ENCODE measurements at places on chromosomes 3 and 15.
A peak's percentile ranks its signal among the peaks of the same experiment; 100 is the strongest.

GRCh38 chr15:37028625-37029296, 71.6 kb downstream of the MEIS2 start:
- no peak for DNase-seq

GRCh38 chr15:69158843-69159240, 1.6 kb upstream of the GLCE start:
- DNase-seq = no peak

DNA sequence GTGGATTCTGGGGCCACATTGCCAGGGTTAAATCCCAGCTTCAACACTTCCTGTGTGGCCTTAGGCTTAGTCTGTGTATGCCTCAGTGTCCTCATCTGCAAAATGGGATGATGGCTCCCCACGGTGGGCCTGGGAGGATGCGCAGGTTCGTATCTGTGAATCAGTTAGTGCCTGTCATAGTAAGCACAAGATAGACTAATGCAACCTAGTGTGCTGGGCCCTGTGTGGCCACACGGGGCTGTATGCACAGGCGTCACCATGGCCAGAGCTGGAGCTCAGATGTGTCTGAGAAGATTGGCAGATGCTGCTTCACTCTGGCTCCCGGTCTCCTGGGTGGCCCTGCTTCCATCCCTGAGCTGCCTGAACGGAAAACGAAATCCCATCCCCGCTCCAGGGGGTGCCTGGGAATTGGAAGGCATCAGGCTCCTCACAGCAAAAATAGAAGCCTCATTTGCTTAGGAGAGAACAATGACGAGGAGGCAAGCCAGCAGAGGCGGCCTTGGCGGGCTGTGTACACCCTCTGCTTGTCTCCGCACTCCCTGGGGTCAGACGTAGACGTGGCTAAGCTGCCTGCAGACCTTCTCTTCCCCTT, 103.6 kb downstream of the APBA2 start:
- no peak for DNase-seq

DNA sequence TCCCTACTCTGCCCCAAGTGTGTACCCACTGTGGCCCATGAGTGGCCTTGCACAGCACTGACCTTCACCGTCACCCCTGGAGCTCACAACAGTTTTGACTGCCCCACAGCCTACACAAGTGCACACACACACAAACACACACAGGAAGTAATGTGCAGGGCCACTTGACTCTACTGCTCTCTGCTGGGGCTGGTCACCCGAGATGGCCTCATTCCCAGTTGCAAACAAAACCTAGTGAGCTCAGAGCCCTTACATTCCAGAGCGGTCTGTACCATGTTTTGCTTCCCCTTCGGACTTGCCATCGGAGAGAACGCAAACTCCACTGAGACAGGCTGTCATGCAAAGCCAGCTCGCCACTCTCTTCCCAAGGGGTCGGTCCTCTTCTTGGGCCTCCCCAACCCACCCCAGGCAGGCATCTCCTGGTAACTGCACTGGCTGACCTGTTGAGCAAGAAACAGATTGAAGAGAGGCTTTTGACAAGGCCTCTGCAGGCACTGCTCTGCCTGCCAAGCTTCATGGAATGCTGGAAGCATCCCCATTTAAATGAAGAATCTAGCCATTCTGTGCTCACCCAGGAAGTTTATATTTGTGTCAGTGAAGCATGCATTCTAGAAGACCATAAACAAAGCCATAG, 232.0 kb upstream of the IGF1R start:
- DNase-seq = no peak

DNA sequence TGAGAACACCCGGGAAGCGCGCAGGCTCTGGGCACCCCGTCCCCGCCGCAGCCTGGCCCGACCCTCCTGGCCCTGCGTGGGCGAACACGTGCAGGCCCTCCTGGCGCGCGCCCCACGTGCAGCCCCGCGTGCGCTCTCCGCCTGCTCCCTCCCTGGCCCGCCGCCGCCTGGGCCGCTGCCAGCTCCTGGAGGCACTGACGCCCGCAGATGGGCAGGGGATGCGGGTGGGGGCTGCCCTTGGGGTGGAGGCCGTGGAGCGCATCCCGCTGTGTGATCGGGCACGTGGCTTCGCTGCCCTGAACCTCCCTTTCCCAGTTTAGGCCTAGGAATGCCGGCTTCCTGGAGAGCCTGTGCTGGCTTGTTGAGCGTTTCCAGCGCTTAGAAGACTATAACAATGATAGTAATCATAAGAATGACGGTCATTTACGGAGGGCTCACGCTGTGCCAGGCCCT, 104.6 kb upstream of the SLC6A6 start:
- no peak for DNase-seq

DNA sequence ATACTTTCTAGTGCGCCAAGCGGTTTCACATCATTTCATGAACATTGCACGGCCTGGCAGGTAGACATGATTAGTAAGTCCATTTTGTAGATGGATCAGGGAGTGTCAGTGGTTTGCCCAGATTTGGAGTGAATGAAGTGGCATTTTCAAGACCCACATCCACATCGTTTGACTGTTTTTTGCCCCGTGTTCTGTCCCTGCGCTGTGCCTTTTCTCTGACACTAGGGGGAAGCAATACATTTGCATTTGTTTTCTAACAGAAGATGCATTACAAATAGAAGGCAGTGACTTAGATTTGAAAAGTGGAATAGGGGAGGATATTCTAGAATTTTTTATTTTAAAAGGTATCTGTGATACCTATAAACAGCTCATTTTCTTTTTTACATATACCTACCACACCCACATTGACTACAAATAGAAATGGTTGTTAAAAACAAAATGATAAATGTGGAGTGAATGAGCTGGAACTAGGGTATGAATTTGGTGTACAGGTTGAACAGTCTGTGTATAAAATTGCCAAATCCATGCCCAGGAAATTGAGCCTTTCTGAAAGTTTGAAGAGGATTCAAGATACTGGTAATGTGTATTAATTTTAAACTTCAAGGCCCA, 98.0 kb downstream of the USP13 start:
- DNase-seq = no peak

DNA sequence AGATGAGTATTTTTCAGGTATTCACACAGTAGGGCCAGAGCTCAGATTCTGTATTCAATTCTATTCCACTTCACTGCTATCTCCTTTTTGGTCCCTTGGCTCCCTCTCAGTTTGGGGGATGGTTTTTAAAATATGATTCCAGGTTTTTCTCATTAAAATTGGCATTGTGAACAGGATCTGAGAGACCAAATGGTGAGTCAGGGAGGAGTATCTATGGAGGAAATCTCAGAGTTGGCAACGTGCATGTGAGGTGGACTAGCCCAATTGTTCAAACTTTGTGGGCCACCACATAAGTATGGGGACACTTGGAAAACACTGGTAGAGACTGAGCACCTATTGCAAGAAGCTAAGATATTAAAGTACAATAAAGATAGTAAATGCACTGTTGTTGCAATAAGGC, 53.9 kb upstream of the TTC14 start:
- no peak for DNase-seq

DNA sequence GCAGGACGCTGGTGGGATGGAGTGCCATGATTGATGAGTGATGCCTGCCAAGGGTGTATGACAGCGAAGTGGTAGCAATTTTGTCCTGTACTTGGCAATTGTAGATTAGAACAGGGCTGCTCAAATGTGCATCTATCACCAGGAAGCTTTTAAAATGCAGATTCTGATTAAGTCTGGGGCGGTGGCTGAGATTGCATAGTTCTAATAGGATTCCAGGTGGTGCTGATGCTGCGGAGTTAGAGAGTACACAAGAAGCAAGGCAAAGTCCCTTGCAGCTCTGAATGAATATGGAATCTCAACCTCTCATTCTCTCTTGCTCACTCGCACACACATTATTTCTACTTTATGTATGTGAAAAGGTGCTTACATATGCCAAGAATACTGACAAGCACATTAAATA, 670.4 kb downstream of the FHIT start:
- no peak for DNase-seq

- DNase-seq = no peak
Measured at GRCh38 chr3:102699104-102699818, 264.4 kb downstream of the ZPLD1 start.

DNA sequence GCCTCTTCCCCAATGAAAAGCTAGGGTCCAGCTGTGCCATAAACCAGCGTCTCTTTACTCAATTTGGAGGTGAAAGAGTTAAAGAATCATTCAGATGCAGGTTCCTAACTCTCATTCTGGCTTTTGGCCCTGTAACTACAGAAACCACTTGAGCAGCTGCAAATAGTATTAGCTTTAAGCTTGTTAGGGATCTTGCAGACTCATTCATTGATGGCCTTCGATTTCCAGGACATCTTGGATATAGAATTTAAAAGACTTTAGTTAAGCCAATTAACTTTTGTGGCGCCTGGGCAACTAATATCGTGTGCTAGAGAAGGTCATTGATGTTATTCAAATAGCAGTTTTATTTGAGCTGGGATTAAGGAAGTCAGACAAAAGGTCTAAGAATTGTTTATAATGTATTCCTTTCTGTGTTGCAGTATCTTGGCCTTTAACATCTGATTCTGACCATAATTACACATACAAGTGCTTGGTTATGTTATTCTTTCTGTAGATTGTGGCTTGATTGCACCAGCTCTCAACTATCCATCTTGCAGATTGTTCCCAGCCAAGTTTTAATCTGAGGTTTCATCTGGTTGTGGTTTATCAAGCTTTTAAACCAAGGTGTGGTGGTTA, 185.3 kb downstream of the CACNA2D3 start:
- DNase-seq = no peak

GRCh38 chr3:29145360-29145759, 135.5 kb upstream of the RBMS3 start:
- no peak for DNase-seq

GRCh38 chr3:32699429-32699828, 14.4 kb downstream of the CNOT10 start:
- DNase-seq = no peak

GRCh38 chr3:193704431-193704830, 111.4 kb downstream of the OPA1 start:
- no peak for DNase-seq

DNA sequence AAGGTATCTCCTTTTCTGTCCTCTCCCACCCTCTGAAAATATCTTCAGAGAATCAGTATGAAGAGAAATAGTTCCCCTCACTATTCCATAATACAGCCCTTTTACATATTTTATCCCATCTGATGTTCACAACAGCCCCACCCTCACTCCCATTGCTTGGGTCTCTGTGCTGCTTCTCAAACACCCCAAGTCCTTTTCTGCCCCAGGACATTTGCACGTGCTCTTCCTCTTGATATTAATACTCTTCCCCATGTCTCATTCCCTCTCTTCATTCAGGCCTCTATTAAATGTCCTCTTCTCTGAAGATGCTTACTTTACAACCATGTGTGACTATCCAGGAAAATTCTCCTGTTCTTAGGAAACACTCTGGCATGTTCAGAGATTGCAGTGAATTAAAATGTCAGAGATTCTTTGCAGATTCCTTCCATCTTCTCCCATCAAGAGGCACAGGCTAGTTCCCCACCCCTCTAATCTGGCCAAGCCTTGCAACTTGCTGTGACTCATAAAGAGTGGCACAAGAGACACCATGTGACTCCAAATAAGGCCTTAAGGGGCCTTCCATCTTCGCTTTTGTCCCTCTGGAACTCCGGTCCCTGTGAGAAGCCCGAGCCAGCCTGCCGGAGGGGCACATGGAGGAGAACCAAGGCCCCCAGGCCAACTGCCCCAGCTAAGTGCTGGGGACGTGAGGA, 128.5 kb downstream of the CHSY1 start:
- DNase-seq = no peak

DNA sequence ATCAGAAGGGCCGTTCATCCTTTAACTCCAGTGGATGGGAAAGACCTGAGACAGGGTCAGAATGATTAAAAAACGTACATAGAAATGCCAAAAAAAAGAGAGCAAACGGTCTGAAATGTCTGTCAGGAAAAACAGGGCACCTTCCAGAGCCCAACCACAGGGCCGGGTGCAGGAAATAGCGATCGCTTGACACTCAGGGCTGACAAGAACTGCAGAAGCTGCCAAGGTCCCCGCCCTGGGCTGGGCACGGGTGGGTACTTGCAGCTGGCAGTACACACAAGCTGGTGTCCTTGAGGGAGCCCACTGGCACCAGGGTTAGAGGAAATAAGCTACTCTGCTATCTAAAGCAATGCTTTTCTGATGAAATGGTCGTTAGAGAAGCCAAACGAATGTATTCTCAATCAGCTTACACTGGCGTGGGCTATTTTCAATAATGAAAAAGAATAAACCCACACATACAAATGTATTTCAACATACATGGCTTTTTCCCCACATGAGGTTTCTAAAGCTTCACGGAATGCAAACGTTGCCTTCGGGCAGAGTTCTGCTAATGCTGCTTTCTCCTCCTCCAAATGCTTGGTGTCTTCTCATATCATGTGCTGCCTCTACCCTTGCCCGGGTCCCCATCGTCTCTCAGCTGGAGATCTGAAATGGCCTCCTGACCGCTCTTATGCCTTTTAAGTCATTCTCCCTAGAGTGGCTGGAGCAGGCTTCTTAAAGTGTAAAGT, 15.6 kb downstream of the FRMD4B start:
- peak; percentile 28 for DNase-seq

DNA sequence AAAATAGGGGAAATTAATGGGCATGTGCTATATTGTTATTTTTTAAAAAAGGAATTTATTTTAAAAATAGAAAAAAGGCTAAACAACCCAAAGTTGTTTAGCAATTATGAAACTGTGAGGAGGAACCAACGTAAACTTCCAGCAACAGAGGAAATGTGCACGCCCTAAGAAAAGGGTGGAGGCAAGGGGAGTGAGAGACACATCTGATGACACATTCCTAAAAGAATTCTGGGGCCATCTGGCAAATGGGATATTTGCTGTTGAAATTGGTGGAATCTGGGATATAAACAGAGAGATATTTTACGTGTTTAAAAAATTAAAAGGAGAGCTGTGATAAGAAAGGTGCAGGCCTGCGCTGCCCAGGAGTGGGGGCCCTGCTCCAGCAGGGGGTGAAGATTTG, 50.8 kb upstream of the MUC13 start:
- no peak for DNase-seq

GRCh38 chr3:33392703-33393125, 47.5 kb downstream of the UBP1 start:
- no peak for DNase-seq

- DNase-seq = no peak
Measured at GRCh38 chr3:157452097-157452496, 15.4 kb downstream of the PTX3 start.

GRCh38 chr3:119676020-119676419, 1.2 kb downstream of the COX17 start:
- DNase-seq = no peak

- DNase-seq = no peak
Measured at GRCh38 chr3:126987596-126987995, 4.7 kb downstream of the PLXNA1 start.

GRCh38 chr3:63943678-63944077, 31.5 kb upstream of the SCAANT1 start:
- DNase-seq = no peak
